Activated CD8-positive, alpha-beta memory T cell treated with anti-CD3 and anti-CD28 coated beads for 24 hours (primary cell): ENCODE measurements at places on chromosomes 4 and X.

- DNase-seq = no peak
These were observed 80.1 kb upstream of the STIM2 start for GRCh38 chr4:26780539-26780938.

GRCh38 chr4:174681723-174682300 is 147.2 kb downstream of the GLRA3 start:
- DNase-seq = no peak

- no peak for DNase-seq
These were observed 150.8 kb upstream of the DIPK2B start for GRCh38 chrX:45351478-45351877.

DNA sequence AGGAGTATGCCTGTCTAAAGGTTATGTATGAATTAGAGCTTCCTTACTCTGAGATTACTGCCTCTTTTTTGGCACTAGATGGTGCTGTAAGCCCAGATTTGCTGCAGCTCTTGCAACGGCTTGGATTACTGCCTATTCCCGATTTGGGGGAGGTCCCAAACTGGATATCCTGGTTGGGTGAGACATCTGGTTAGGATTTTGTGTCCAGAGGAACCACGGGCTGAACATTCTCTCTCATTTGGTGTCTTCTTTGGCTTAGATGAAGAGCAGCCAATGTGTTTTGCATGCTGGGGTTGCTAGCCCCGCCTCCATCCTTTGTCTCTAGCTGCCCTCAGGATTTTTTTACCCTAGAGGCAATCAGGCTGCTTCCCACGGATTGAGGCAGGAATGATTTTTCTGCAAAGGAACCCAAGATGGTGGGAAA is 31.9 kb downstream of the F8A1 start:
- DNase-seq = peak; percentile 70

DNA sequence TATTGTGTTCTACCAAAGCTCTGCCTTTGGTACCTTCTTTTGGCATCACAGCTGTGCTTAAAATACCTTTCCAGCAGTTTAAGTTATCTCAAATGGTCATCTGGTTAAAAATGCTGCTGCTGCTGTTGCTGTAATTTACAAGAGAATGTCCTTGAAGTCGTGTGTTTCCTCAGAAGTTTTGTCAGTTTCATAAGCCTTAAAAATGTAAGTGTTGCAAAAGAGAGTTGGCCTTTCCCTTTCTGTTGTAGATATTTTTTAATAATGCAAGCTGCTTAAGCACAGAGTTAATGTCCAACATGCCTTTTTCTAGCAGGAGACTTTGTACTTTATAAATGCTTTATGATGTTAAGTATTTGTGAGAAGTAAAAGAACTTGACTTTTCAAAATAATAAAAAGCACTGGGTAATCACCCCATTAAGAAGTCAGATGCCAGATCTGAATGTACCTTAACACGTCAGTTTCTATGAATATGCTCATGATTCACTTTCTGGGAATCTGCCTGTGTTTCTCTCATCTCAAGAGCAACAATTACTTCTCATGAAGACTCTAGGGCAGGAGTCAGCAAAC is 35.3 kb upstream of the TENM3 start:
- DNase-seq = no peak

GRCh38 chrX:12989461-12989860 is 14.6 kb downstream of the TMSB4X start:
- no peak for DNase-seq
